IPS DF 6.9 (cell line): ENCODE measurements at places on chromosomes 7 and 10.

DNA sequence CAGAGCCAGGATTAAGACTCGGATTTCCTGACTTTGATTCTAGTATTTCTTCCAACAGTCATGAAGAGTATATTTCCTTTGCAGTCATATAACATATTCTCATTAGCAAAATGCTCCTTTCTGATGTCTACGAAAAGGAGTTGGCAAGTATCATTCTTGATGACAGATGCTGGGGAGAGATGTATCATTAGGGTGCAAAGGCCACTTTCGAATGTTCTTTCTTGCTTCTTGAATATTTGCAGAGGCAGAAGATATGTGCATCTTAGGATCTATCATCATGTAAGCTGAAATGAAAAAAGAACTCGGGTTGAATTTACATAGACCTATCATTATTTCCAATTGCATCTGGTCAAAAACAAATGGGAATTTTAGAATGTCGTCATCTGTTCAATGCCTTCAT is 294.4 kb downstream of the BAMBI start:
- no peak for DNase-seq

DNA sequence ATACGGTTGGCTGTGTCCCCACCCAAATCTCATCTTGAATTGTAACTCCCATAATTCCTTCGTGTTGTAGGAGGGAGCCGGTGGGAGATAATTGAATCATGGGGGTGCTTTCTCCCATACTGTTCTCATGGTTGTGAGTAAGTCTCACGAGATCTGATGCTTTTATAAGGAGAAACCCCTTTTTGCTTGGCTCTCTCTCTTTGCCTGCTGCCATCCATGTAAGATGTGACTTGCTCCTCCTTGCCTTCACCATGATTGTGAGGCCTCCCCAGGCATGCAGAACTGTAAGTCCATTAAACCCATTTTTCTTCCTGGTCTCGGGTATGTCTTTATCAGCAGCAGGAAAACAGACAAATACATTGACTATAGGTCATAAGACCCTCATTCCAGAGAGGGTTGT is 15.9 kb upstream of the ST8SIA6 start:
- no peak for DNase-seq

- no peak for DNase-seq
Measured at GRCh38 chr10:101451261-101451660, 97.3 kb downstream of the BTRC start.

DNA sequence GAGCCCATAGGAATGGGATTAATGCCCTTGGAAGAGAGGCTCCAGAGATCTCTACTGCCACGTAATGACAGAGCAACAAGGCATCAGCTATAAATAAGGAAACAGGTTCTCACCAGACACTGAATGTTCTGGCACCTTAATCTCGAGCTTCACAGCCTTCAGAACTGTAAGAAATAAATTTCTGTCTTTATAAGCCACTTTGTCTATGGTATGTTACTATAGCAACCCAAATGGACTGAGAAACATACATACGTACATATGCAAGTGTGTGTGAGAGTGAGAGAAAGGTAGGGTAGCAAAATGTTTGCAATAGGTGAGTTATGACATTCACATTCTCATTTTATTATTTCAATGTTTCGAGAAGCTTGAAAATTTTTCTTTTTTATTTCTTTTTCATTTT is 22.1 kb upstream of the HTR5A start:
- DNase-seq = no peak

DNA sequence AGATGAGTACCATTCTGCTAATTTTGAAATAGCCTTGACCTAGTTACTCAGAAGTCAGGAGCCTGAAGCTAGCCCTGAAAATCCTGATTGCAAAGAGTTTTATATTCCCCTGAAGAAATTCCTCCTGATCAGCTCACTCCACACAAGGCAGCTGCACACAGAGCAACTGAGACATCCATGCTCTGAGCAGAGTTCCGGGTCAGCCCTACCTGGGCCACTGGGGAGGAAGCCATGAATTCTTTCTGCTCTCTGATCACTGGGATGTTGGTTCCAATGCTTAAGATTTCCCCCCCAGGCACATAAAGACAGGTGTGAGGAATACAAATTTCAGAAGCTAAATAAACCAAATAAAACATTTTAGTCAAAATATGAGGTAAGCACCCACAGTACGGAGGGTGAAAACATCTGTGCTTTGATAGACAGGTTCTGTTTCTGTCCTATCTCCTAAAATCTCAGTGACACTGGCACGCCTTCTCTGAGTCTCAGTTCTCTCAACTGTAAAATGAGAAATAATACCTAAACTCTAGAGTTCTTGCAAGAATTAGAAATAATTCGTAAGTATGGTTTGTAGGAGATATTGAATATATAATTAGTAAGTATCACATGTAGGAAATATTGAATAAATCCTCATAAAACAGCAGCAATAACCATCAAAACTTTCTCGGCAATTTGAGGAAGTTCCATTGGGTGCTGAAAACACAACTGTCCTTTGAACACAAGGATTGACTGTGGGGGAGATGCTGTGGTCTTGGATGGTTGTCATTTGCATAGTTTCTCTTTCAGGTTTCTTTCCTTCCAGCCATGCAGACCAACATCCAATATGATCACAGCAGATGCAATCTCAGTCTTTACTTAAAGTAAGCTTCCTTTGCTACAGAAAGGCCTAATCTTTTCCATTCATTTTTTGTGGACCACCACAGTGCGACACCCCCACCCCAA is 133.0 kb upstream of the TNS3 start:
- DNase-seq = no peak

DNA sequence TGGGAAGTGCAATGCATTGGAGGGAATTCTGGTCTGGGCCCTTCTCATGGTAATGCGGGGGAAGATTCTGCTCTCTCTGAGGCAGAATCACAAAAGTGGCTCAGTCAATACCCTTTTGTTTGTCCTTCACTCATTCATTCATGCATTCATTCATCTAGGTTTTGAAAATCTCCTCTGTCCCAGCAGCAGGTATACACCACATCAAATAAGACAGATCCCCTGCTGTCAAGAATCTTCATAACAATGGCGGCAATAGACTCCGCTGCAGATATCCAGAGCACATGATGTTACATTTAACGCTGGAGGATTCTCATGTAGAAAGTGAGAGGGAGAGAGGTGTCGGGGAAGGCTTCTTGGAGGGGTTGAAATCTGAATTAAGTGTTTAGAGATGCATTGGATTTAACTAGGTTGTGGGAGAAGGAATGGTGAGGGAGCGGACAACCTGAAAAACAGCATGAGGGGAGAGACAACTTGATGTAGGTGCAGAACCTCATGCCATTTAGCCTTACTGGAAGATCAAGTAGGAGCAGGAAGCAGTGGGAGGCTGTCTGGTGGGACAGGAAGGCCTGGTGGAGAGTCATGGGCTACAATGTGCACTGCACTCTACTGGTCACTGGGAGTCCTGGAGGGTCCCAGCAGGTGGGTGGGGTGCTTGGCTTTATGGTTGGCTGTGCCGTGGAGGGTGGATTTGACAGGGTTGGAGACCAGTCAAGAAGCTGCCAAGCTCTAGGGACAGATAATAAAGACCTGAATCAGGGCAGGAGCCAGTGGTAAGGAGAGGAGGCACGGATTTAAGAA is 5.2 kb upstream of the FAM180A start:
- DNase-seq = peak; percentile 52

DNA sequence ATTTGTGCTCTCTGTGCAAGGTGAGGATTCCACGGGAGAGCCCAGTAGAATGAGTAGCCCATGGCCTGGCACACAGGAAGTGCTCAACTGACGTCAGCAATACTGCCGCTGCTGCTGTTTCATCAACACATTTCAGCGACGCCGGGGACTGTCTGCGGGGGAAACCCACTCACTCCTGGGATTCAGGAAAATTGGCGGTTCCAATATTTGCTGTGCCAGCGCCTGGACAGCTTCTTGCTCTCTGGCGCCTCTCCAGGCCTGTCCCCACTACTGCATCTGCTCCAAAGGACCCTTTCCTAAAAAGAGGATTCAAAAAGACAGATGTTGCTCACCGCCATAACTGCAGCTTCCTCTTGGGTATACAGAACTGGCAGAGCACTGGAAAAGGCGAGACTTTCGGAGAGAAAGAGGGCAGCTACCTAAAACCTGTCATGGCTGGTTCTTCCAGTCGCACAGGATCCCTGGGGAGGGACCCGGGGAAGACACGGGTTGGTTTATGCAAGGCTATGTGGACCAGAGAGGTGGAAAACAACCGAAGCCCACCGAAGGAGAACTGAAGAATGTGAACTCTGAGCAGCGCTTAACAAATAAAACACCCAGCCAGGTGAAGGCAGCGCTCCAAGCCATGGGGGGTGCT is 39.7 kb upstream of the ENO4 start:
- DNase-seq = no peak

DNA sequence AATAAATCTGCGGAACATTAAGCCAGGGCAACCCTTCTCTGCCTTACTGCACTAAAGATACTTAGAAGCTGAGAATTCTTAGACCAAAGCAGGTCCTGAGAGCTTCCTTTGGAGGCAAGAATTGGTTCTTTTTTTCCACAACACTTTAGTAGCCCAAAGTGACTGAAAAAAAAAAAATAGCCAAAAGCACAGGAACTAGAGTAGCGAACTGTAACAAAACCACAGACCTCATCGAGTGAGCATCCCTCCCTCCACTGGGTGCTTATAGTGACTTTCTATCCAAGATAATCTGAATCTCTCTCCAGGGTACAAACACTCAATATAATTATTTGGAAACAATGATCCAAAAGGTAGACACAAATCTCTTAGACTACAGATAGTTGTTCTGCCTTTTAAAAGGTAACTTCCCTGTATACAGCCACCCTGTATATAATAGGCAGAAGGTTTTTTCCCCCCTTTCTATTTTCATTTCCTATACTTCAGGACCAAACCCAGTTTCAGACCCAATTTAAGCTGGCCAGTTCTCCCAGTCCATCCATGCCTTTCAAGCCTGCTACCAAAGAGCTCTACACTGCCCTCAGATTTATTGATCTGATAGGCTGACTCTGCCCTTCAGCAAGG is 31.6 kb upstream of the KCNIP2 start:
- DNase-seq = no peak

DNA sequence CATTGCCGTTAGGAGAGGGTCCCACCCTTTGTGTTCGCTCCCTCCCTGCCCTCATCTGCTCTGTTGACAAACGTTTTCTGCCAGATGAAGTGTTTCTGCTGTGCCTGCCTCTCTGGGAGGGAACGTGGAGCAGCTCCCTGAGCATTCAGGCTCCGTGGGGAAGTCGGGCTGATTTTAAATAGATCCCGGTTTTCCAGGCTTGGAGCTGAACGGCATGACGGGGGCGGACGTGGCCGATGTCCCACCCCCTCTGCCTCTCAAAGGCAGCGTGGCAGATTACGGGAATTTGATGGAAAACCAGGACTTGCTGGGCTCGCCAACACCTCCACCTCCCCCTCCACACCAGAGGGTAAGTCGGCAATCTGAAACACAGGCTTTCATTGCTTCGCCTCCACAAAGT is 101.9 kb upstream of the NPS start:
- no peak for DNase-seq

DNA sequence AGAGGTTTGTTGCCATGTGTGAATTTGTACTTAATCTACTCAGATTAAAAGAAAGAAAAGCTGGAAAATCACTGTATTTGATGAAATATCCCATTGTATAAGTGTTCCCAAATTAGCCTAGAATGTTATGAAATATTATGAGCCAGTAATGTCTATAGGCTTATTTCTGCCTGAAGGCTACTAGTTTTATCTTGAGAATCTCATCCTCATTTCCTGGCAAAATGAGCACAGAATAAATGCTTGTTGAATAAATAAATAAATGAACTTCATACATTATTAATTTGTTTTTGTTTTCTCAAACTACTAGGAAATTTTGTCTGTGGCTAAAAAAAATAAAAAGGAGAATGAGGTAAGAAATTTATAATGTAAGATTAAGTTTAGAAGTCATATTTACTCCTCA is 25.5 kb downstream of the HELLS start:
- DNase-seq = no peak

DNA sequence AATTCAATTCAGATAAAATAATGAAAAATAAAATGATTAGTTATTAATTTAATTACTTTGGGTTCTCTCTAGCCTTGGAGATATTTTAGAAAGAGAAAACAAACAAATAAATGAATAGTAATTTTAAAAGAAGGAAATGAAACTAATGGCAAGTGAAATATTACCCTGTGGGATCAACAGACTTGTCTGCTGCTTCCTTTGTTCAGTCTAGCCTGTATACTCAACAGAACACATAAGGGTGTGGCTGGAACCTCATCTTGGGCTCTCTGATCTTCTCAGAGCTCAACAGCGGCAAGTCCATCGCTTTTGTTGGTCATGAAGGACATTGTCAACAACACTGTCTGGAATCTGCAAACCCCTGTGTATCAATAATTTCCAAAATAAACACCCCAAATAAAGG is 904.9 kb downstream of the IPMK start:
- no peak for DNase-seq

GRCh38 chr7:95632609-95633008 is 36.3 kb upstream of the PDK4 start:
- DNase-seq = no peak

- no peak for DNase-seq
Measured at GRCh38 chr10:96587264-96588059, 650 bp upstream of the TM9SF3 start.

GRCh38 chr10:122241836-122242235 is 29.3 kb upstream of the BTBD16 start:
- no peak for DNase-seq
